ENCODE measurements at places on chromosomes 7 and 10.

DNA sequence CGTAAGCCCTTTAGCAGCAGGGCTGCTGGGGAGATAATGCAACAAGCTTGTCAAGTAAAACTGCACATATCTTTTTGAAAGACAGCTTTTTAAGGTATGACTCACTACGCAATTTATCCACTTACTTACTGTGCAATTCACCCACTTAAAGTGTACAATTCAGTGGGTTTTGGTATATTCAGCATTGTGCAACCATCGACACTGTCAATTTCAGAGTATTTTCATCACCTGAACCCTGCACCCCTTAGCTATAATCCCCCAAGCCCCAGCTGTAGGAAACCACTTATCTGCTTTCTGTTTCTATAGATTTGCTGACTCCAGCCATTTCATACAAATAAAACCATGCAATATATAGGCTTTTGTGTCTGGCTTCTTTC lies 168.0 kb downstream of the PTPN20 start:
- no peak for DNase-seq

GRCh38 chr7:37353949-37354655 lies 94.6 kb downstream of the ELMO1 start:
- DNase-seq: no peak

DNA sequence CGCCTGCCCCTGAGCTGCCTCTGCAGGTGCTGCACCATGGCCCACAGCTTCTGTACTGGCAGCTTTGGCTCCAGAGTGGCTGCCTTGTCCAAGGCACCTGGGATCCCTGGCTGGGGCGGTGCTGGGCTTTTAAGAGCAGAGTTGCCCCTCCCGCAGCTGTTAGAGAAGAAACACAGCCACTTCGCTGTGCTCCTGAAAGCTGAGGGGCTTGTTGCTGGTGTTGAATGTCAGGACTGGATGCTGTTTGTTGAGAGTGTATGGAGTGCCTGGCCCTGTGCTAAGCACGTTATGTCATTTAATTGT lies 6.2 kb downstream of the FAM241B start:
- DNase-seq: no peak

- DNase-seq: no peak
Observed at GRCh38 chr7:109503421-109503820, 933.7 kb downstream of the DNAJB9 start.

- DNase-seq: no peak
Observed at GRCh38 chr10:44462338-44462914, 77.5 kb upstream of the CXCL12 start.

DNA sequence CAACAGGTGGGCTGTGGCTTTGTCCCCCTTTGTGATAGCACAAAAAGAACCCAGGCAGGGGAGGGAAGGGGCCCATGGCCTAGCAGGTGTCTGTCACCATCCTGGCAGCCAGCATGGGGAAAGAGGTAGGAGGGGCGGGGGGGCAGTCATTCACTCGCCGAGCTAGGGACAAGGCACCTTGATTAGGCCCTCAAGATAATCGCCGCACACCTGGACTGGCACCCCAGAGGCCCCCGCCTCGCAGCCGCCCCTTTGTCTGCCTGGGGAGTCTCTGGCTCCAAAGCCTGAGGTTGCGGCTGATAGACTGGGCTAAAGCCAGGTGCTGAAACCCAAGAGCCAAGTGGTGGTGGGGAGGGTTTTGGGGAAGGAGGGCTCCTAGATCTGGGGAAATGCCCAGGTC lies 151.2 kb upstream of the PCBD1 start:
- DNase-seq: no peak

DNA sequence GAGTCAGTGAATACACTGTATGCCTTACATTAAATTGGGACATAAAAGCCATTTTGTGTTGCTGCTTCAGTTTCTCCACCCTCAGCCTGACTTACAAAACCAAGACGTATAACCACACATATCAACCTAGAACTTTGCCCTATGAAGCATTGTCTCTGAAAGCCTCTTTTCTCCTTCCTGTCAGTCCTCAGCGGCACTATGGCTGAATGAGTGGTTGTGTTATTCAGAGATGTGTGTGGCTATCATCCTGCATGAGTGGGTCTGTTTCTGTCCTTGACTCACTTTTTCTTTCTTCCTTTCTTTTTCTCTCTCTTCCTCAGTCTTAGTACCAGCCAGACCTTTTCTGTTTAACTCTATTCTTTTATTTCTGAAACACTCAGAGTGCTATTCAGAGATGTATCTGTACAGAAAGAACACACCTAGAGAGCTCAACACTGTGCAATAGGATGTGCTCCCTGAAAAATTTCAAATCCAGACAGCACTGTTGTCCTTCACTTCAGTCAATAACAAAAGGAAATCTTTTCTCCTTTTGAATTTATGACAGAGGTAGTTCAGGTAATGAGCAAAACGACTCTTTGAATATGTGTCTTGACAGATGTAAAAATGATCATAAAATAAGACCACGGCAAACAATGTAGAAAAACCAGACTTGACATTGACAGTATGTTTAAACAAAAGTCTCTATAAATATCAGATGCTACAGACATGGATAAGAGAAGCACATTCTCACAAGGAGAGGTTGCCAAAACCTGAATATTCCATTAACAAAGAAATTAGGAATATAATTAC lies 163.3 kb upstream of the FEZF1 start:
- no peak for DNase-seq

DNA sequence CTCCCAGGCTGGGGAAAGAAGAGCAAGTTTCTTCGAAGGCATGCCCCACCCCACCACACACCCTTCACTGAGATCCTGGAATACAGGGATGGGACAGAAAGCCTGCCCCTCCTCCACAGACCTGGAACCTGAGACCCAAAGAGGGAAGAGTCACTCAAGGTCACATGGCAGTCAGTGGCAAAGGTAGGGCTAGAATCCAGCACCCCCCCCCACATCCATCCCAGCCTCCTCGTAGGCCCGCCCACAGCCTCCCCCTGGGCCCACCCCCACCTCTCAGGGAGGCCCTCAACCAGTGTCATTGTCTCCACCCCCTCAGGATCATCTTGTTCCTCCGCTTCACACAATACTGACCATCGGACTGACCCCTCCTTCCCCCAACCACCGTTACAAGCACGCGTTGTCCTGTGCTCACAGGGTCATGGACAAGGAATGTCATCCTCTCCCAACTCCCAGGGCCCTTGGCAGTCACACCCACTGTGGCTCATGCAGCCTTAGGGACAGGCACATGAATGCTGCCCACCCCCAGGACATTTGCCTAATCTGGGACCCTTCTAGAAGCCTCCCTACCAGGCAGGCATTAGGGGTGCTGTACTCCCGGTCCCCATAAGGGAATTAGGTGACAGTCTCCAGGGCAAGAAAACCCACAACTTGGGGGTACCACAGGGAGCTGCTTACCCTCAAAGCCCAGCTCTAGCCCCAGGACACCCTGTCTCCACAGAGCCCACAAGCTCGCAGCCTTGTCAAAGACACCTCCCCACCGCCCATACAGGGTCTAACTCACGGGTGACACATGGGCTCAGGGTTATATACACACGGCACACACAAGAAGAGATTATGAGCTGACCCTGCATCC lies 1.4 kb downstream of the KCNH2 start:
- DNase-seq: no peak

GRCh38 chr7:158676171-158676840 lies 28.3 kb downstream of the NCAPG2 start:
- DNase-seq: no peak

- no peak for DNase-seq
Observed at GRCh38 chr10:127563718-127564553, 14.8 kb downstream of the NPS start.

DNA sequence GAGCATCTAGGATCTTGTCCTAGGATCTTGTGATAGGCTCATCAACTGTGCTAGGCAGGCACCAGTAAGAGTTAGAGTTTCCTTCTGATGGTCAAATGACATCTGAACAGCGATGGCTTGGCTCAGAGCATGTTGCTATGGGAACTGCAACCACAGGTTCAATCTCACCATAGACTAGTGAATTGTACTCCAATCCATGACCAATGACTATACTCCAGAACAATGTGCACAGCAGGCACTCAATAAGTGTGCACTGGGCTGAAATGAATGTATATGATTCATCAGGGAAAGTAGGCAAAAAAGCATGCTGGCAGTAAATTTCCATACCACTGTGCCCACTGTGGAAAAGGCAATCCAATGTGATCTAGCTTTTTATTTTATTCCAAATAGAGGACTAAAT lies 163.6 kb upstream of the HPS1 start:
- DNase-seq: no peak

DNA sequence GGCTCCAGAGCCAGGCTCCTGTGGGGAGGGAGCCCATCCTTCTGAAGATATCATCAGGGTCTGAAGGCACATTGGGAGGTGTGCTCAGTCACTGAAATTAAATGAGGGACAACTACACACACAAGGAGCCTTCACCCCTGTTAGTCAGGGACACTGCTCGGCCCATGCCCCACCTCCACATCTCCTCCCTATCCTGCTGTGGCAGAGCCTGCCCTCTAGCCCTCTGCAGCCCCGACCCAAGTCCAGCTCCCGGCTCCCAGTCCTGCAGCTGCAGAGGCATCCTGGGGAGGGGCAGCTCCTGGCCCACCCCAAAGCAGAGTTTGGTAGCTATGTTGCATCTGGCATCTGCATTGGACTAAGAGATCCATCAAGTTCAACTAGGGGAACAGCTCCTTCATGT lies 136.3 kb downstream of the ZNF248 start:
- no peak for DNase-seq

DNA sequence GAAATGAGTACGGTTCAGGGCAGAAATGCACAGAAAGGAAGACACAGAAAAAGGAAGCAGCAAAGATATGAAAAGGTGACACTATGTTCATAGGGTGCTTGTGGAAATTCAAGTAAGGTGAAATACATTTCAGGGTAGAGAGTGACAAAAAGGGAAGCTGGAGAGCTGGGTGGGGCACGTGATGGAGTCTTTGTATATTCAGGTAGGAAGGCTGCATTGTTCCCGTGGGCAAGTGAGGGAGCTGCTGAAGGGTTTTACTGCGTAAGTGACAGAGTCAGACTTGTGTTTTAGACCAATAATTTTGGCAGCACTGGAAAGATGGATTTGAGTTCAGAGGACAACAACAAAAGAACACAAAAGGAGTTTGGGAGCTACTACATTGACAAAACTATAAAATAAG lies 35.3 kb upstream of the ANK3 start:
- no peak for DNase-seq

DNA sequence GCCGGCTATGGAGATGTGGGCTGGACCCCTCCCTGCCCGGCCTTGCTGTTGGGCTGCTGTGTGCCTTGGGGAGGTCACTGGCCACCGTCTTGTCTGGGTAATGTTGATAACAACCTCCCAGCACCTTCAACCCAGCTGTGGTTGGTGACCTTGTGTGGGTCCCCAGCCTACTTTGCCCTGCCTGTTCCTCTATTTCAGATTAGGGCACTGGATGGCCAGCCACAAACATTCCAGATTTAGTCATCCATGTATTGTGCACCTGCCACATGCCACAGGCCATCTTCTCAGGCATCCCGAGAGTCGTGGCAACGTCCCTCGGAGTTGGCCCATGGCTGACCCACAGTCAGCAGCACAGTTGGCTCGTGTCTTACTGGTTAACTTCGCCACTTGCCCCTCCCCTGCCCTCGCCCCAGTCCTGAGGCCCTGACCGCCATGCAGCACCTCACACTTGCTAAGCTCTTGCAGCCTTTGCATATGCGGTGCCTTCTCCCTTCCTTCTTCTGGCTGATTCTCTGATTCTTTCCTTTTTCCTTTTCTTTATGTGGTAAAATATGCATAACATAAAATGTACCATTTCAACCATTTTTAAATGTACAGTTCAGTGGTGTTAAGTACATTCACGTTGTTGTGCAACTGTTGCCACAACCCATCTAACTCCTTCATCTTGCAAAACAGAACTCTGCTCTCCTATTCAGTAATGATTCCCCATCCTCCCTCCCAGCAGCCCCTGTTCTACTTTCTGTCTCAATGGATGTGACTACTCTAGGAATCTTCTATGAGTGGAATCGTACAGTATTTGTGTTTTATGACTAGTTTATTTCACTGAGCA lies 60.6 kb downstream of the PRF1 start:
- no peak for DNase-seq

GRCh38 chr10:44382131-44382858 lies 2.6 kb downstream of the CXCL12 start:
- DNase-seq: no peak

DNA sequence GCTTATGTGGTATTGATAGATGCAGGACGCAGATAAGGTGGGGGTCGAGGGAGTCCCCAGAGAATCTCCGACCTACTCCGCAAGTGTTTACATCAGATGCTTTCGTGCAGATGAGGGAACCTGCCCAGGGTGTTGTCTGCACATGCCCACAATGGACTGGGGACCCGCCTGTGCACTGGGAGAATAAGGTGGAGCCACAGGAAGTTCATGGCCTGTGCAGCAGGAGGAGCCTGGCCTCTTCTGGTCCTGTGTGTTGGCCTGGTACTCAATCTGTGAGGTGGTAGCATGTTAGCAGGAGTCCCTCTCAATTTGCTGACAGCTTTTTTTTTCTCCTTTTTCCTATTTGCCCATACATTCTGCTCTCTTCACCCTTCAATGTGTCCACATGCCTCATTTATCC lies 54.1 kb upstream of the AKR1C1 start:
- DNase-seq: no peak

GRCh38 chr7:124152859-124153692 lies 120.2 kb upstream of the TMEM229A start:
- no peak for DNase-seq

GRCh38 chr7:139370943-139371313 lies 11.2 kb downstream of the LUC7L2 start:
- DNase-seq: no peak

GRCh38 chr10:88168171-88169036 lies 305.0 kb downstream of the PTEN start:
- DNase-seq: no peak

GRCh38 chr10:99524050-99524666 lies 8.6 kb upstream of the NKX2-3 start:
- no peak for DNase-seq

DNA sequence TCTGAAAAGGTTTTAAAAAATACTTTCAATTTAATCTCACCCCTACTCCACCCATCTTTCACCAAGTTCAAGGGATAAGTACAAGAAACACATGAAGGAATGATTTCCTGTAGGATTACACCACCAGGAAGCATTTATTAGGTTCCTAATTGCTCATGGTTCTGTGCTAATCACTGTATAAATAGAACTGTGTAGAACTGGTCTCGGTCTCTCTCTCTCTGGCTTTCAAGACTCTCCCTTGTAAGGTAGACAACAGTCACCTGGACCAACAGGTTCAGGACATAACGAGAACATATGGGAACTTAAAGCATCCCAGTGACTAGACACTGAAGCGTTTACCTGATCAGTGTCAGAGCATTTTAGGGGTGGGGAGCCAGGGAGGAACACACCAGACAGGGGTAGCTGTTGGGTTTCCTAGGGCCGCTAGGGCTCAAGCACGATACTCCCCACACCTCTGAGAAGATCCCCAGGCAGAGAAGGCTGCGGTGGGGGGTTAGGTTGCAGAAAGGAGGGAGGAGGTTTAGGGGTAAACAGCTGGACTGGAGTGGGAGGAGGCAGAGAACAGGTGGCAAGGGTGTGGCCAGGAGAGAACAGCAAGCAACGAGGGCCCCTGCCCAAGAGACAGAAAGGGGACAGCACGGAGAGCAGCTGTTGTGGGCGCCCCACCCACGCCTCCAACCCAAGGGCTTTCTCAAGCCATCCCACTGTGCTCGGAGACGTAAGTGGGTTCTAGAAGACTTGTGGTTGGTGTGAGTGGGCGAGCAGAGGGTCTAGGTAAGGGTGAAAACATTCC lies 52.5 kb upstream of the USP6NL start:
- no peak for DNase-seq

All from right renal cortex interstitium (tissue), 3 donors.